ENCODE measurements at places on chromosomes 2 and 18.

DNA sequence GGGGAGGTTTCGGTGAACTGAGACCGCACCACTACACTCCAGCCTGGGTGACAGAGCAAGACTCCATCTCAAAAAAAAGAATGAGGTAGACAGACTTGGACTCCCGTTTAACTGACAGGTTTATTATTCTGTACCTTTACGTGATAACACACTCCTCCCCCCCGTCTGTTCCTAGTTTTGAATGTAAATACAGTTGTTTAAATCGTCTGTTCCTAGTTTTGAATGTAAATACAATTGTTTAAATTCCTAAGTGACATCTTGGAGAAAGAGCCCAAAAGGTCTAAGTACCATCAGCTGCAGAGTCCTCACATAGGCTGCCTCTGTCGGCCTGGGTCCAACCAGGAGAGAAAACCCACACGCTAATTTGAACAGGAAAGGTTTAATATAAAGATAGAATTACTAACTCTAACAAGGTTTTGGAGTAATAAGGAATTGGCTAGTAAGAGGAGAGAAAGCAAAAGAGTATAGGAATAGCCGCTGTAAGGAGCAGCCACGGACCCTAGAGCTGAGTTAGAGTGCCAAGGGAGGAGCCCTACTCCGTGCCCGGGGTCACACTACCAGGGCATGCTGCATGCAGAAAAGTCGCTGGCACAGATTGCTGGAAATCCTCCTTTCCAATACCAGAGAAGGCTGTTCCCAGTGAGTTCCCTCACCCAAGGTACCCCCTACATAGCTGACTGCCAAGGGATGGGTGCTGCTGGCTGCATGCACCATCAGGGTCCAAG, 83.5 kb upstream of the RANBP2 start:
- no peak for DNase-seq

- DNase-seq = no peak
Observed at GRCh38 chr2:127735044-127735443, 33.7 kb downstream of the SFT2D3 start.

DNA sequence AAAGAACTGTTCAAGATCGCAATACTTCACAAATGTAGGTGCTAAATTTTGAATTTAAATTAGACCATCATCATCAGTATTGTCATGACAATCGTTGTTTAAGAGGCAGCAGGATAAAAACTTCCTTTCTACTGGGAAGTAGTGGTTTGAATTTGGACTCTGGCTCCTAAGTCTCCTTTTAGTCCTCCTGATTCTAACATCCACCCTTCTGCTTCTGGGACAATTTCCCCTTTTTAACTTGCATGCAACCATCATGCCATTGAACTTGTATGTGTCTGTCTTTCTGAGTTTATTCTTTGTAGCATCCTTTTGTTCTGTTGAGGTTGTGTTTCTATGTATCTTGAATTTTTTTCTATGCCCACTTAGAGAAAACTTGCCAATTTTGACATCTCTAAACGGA, 249.7 kb downstream of the PTGR3 start:
- DNase-seq = no peak

GRCh38 chr2:168233726-168234406, 13.5 kb downstream of the STK39 start:
- no peak for DNase-seq

GRCh38 chr2:66866331-66867062, 431.6 kb downstream of the MEIS1 start:
- no peak for DNase-seq

DNA sequence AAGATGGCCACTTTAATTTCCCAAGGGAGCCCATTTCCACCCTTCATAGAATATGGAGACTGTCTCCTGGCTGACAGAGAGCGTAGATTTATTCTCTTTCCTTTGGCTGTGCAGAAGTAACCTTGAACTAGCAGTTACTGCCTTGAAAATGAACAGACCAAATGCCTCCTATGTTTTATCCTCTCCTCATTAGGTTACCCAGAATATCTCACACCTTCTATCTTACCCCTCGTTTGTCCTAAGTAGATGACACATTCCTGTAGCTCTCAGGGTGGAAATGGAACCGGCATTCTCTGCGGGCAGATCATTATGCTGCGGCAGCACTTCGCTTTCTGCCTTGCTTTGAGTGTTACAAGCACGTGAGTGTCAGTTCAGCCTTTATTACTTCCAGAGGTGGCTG, 336.5 kb downstream of the DCDC2C start:
- DNase-seq = no peak
